ENCODE measurements at places on chromosomes 11 and 22.

GRCh38 chr11:103325686-103326069 is 216.5 kb downstream of the DYNC2H1 start:
- no peak for DNase-seq

DNA sequence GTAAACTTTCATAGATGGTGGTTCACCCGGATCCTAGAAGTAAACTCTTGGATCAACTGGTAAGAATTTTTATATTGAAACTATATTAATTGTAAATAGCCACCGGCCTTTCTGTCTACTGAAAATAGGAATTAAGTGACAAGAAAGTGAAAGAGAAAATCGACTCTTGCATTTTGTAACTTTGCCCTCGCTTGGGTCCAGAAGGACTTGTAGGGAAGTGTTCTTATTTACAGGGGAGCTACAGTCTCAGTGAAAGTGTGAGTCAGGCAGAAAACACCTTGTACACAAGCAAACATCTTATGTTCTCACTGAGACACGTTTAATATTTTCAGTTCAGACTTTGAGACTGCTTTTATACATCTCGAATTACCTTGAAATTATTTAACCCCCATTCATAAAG is 238.9 kb downstream of the BLID start:
- DNase-seq: no peak

GRCh38 chr11:47248304-47248663 is 330 bp downstream of the ACP2 start:
- DNase-seq: peak; percentile 50

DNA sequence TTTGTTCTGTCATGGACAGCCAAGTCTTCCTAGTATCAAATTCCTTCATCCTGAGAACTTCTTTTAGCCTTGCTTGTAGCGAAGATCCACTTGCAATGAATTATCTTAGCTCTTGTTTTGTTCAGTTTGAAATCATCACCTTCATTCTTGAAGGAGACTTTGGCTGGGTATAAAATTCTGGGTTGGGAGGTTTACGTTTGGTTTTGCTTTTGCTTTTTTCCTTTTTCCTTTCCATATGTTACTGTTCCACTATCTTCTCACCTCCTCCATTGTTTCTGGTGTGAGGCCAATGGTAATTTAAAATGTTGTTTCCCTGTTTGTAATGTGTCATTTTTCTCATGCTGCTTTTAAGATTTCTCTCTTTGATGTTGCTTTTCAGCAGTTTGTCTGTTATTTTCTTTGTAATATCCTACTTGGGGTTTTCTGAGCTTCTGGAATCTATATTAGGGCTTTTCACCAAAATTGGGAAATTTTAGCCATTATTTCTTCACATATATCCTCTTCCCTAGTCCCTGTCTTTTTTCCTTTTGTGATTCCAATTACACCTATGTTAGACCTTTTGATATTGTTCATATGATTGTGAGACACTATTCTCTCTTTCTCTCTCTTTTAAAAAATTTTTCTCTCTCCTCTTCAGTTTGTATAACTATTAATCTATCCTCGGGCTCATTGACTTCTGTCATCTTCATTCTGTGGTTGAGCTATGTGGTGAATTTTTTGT is 172.7 kb downstream of the EFCAB6 start:
- DNase-seq: no peak

GRCh38 chr11:30868626-30869081 is 282.5 kb upstream of the MPPED2 start:
- DNase-seq: no peak

GRCh38 chr11:68946416-68947090 is 34.2 kb downstream of the MRGPRD start:
- peak; percentile 63 for DNase-seq

GRCh38 chr11:119990309-119991021 is 147.4 kb downstream of the TRIM29 start:
- DNase-seq: peak; percentile 4

- no peak for DNase-seq
These were observed 7.4 kb downstream of the B4GALNT4 start for GRCh38 chr11:376531-377173.

DNA sequence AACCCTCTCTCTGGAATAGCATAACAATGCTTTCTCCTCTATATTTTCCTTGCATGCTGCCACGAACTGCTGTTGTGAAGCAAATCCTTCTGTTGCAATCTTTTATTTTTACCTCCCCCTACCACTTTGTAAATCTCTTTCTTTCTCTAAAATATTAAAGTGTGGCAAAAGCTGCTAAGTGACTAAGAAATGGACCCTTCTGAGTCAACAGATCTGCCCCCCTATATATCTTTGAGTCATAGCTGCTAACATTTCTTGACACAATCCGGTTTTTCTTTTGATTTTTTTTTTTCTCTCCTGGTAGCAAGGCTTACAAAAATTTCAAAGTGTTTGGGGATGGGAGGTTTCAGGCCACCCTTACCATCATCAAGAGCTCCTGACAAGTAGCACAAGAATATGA is 39.0 kb upstream of the KIRREL3 start:
- no peak for DNase-seq

GRCh38 chr22:40212121-40212520 is 34.4 kb downstream of the TNRC6B start:
- DNase-seq: no peak

DNA sequence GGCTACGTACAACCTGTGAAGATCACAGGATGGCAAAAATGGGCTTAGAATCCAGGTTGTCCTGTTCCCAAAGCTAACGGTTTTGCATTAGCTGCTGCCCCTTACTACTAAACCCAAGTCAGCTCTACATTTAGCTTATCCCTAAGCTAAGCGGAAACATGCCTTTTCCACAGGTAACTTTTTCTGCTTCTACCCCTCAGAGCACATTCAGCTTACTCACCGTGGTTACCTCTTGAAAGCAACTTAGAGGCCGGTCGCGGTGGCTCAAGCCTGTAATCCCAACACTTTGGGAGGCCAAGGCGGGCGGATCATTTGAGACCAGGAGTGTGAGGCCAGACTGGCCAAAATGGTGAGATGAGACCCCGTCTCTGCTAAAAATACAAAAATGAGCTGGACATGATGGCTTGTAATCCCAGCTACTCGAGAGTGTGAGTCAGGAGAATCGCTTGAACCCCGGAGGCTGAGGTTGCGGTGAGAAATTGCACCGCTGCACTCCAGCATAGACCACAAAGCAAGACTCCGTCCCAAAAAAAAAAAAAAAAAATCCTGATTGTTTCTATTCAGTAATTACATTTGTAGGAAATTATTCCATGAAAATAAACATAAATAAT is 790 bp upstream of the TMEM41B start:
- DNase-seq: no peak

- DNase-seq: peak; percentile 92
These were observed at the start of gene MRGPRF for GRCh38 chr11:69013009-69013951. TSS of gene MRGPRF (minus strand) at chr11:69013246. CDS start at chr11:69009901, 3,345 bp downstream.

Measured in EL (cell line).